Activated naive CD4-positive, alpha-beta T cell treated with anti-CD3 and anti-CD28 coated beads for 36 hours (primary cell): ENCODE measurements at places on chromosomes 3 and 15. TPM values are rescaled to one million over a fixed set of nuclear protein-coding genes. Genes with fewer than 3 reads are reported as not detected.

Gene KLF15
- 0.62 TPM for total RNA-seq

- no peak for DNase-seq
Measured at GRCh38 chr15:93866476-93866875, 364.9 kb upstream of the MCTP2 start.

- no peak for DNase-seq
Measured at GRCh38 chr3:78912687-78913086, 855.1 kb downstream of the ROBO1 start.

DNA sequence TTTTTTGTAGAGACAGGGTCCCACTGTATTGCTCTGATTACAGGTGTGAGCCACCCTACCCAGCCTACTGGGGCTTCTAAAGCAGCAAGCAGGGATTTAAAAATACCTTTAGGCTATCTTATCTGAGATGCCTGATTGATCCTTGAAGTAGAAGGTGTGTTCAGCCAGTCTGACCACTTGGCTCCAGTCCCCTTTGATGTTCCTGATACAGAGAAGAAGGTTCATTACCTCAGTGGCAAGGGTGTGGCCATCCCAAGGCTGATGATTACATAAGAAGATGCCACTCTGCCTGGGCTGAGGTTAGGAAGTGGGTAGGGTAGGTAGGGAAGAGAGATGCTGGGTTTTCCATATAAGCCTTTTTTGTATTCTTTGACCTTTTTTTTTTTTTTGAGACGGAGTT, 11.2 kb upstream of the DCAF1 start:
- DNase-seq, result no peak

DNA sequence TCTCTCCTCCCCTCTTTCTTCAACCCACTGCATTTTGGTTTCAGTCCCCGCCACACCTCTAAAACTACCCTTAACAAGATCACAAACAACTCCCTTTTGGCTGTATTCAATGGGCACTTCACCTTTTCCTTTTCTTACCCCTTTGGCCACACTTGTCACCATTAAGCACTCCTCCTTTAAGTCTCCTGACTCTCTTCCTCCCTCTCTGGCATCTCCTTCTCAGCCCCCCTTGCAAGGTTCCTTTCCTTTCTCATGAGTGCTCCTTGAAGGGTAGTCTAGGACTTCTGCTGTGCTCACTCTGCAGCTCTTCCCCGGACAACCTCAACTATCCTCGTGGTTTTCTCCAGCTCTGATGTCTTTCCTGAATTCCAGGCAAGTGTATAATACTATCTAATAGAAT, 103.7 kb downstream of the RPL22L1 start:
- DNase-seq, result no peak

Gene ANAPC13
- total RNA-seq, result 42.6 TPM

Gene CPLX3
- total RNA-seq, result not detected

- DNase-seq, result no peak
Measured at GRCh38 chr3:29186982-29187725, 93.7 kb upstream of the RBMS3 start.

- no peak for DNase-seq
Measured at GRCh38 chr3:13086531-13086981, 13.3 kb upstream of the IQSEC1 start.

DNA sequence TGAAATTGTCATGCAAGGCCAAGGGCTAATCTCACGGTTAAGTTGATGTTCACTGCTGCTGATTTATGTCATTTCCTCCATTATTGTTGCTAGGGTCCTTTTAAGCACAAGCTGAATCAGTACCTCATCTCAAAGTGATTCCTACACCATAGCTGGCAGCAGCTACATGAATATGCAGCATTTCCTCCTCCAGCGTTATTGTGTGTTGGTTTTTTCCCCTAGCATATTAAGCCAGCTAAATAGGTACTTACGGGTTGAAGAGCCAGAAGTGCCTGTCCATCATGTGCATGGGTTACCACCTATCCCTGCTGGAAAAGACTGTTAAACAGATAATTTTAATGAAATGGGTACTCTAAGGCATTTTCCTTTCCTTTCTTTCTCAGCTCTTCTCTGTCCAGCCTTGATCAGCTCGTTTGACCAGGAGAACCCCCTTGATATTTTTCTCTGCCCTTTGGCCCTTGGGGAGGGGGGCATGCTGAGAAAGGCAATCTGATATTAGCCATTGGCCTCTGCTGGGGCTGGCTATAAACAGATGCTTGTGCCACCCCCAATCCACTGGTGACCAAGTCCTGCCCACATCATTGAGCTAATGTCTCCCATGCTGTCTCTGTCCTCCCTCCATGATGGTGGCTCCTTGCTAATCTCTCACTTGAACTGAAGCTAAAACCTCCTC, 115.6 kb upstream of the PLXNA1 start:
- DNase-seq, result no peak

DNA sequence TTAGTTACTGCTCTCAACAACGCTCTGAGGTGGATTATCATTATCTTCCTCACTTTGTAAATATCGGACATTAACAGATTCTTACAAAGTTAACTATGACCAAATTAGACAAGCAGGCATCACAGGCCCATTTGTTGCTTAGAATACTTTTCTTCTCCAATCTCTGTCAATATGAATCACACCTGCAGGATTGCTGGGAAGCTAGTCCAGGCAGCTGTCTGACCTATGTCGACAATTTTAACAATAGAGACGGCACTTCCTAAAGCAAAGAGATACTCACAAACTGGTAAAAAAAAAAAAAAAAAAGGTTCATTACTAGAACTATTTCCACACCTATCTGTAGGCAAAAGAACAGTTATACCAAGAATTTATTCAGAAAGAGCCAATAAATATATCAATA, 85.3 kb downstream of the DPH6 start:
- no peak for DNase-seq
